ENCODE measurements at places on chromosomes 5 and 9.

DNA sequence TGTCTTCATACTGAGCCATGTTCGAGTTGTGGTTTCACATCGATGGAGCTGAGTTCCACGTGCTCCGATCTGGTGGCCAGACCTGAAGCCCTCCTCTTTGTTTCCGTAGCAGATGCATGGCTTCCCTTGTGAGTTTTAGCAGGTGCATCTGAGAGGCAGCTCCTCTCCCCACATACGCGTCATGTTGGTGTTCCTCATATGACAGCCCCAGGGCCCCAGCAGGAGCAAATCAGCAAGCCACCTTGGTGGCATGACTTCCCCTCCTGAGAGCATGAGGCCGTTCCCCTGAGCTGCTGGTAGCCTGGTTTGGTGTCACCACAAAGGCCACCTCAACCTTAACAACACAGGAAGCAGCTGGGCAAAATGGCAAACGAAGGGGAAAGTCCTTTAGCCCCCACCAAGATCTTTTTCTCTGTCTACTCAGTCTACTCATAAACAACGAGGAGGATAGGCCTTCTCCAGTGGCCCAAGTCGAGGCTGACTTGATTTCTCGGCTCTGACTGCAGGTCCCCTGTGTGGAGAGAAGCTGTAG, 5.9 kb downstream of the CYFIP2 start:
- DNase-seq = peak; percentile 74

- DNase-seq = no peak
Observed at GRCh38 chr9:38422555-38423260, 1.5 kb downstream of the IGFBPL1 start.

GRCh38 chr9:128142596-128142995, 6.7 kb upstream of the LCN2 start:
- DNase-seq = no peak

DNA sequence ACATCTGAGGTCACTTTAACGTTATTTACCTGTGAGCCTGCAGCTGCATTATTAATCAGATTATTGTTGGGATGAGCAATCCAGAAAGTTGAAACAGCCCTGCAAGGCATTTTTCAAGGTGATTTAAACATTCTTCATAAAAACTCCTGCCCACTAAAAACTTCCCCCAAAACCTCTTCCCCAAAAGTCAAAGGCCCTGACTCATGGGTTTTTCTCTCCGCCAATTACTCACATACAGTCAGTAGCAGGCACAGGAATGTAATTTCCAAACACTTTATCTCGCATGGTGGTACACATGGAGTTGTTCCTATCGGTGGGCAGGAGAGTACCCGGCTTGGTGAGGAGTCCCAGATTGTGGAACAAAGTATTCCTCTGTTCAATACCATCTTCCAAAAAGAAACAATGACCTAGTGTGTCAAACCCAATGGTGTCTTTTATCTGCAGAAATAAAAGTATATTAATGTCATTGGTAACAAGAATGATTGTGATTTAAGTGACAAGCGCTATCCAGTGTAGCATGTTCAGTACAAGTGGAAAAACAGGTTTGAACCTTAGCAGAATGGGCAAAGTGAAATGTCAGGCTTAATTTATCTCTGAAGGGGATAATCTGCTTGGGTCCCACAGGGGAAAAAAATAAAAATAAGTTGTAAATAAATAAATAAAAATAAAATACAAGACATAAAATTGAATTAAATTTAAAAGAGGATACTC, 38.3 kb downstream of the CEMIP2 start:
- DNase-seq = no peak
